ENCODE measurements at places on chromosomes 13 and 19. TPM values are rescaled to one million over a fixed set of nuclear protein-coding genes. Genes with fewer than 3 reads are reported as not detected.

The PPP1R13L gene
- total RNA-seq = 5.5 TPM

The PALM3 gene
- total RNA-seq = 18.5 TPM

The LGALS7B gene
- not detected for total RNA-seq

The ZNF83 gene
- total RNA-seq = 23.0 TPM

The ZNF296 gene
- 3.0 TPM for total RNA-seq

The ZNF829 gene
- 5.0 TPM for total RNA-seq

The ZNF30 gene
- 5.2 TPM for total RNA-seq

GRCh38 chr13:22428188-22428828 lies 752.5 kb upstream of the SGCG start:
- no peaks in the 10 kb centered on the region for H3K4me1 ChIP-seq
- no peaks in the 10 kb centered on the region for H3K36me3 ChIP-seq
- DNase-seq = no peak
- H3K4me3 ChIP-seq = no peak overlapping the region

GRCh38 chr13:49457221-49457620 lies 13.1 kb downstream of the SETDB2 start:
- no peaks in the 10 kb centered on the region for H3K27me3 ChIP-seq
- DNase-seq = no peak

- DNase-seq = no peak
- peaks cover 21% of the 10 kb centered on the region for H3K36me3 ChIP-seq
- H3K27ac ChIP-seq = no peak overlapping the region
- H3K4me1 ChIP-seq = no peaks in the 10 kb centered on the region
Observed at GRCh38 chr13:40762849-40763248, 8.1 kb downstream of the MRPS31 start.

- H3K27ac ChIP-seq = peak overlapping the region; percentile 61
- no peaks in the 10 kb centered on the region for H3K27me3 ChIP-seq
- no peak for DNase-seq
- H3K36me3 ChIP-seq = no peaks in the 10 kb centered on the region
Observed at GRCh38 chr13:46594374-46595078, 41.6 kb downstream of the LRCH1 start.

GRCh38 chr13:100442095-100442832 lies 146.3 kb downstream of the GGACT start:
- H3K27me3 ChIP-seq = no peaks in the 10 kb centered on the region
- no peak for DNase-seq
- peaks cover 3% of the 10 kb centered on the region for H3K36me3 ChIP-seq

GRCh38 chr13:28551498-28551895 lies 56.6 kb upstream of the FLT1 start:
- no peak for DNase-seq
- no peaks in the 10 kb centered on the region for H3K36me3 ChIP-seq
- no peak overlapping the region for H3K4me3 ChIP-seq
- peaks cover 14% of the 10 kb centered on the region for H3K4me1 ChIP-seq
- H3K27me3 ChIP-seq = no peaks in the 10 kb centered on the region
- H3K27ac ChIP-seq = no peak overlapping the region

DNA sequence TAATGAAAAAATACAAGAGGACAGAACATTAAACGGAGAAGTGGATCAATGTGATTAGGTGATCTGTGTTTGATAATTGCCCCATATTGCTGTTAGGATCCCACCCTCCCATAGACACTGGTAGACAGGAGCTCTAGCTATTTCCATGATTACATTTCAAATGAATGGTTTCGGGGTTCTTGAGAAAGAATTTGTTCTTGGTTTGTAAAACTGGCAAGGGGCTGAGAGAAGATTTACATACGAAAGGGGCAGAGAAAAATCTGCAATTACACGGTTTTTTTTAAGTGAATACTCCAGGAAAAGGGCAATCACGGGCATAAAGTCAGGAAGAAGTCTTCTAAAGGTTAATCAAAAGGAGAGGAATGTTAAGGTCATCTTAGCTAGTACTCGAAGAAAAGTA lies 2125.7 kb upstream of the PCDH20 start:
- H3K36me3 ChIP-seq = no peaks in the 10 kb centered on the region
- peak; percentile 18 for DNase-seq
- no peaks in the 10 kb centered on the region for H3K27me3 ChIP-seq
- no peak overlapping the region for H3K27ac ChIP-seq
- H3K4me3 ChIP-seq = no peak overlapping the region
- H3K4me1 ChIP-seq = peaks cover 11% of the 10 kb centered on the region

GRCh38 chr19:1073063-1073955 lies 6.3 kb downstream of the ARHGAP45 start:
- no peaks in the 10 kb centered on the region for H3K36me3 ChIP-seq
- H3K27me3 ChIP-seq = peaks cover 7% of the 10 kb centered on the region
- H3K27ac ChIP-seq = no peak overlapping the region

DNA sequence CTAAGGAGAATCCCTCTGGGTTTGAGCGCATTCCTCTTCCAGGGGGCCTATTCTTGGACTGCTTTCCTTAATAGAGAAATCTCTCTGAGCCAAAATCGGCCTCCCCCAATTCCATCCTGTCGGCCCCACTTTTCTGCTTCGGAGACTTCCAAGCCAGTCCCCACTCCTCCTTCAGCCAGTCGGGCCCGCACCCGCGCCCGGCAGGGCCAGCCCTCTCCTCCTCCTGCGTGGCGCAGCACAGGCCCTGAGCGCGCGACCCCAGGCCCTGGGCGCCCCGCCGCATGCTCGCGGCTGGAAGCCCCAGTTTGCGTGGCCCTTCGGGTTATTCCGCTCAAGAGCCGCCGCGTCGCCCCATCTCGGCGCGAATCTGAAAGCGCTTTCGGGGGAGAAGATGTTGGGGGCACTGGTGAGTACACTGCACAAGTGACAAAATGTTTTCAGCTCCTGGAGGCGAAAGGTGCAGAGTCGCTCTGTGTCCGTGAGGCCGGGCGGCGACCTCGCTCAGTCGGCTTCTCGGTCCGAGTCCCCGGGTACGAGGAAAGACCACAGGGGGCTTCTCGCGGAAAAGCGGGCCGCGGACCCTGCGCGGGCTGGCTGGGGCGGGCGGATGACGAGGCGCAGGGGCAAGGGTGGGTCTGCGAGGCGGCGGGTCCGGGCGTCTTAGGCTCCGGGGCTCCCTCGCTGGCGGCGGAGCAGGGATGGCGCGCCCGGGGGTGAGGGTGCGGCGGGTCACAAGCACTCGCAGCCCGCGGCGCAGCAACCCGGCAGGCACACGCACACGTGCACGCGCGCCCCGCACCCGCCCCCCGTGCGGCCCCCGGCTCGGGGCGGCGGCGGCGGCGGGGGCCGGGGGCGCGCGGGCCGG lies at the start of gene IL17D:
Gene IL17D, plus strand, starts transcription at position 785 of the 865 bp plus-strand sequence. CDS start 303 bp downstream, outside the sequence.
- no peaks in the 10 kb centered on the region for H3K27me3 ChIP-seq
- peak within 1 kb of the TSS; percentile 15 for H3K27ac ChIP-seq
- no peaks in the 10 kb centered on the region for H3K36me3 ChIP-seq
- peak; percentile 45 for DNase-seq

Data from A673 (cell line).